NCI-H446 treated with DMSO at 0.1 percent for 48 hours (cell line): ENCODE measurements at places on chromosomes 7 and 10.

DNA sequence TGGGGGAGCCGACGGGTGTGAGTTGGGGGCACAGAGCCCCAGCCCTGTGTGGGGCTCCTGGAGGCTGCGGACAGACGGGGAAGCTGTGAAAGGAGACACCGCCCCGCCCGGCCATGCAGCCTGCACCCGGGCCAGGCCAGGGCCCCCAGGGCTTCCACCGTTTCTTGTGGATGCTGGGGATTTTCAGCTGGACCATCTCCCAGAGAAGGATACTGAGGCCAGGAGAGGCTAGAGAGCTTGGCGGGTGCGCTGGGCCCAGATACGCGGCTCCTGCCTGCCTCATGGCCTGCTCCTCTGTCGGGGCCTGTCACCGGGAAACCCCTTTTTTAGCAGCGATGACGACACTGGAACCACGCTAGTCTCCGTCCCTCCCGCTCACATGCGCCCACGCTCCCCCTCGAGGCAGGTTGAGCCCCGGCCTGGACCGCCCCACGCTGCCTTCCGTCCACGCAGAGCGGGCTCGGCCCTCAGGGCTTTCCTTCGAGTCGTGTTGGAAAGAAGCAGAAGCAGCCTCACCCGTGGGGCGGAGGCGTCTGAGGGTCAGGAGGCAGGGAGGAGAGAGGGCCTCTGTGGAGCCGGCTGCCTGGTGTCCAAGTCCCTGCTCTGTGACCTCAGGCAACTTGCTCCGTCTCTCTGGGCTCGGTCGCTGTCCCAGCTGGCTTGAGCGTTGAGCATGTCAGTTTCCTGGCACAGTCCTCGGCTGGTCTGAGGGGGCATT is 11.7 kb downstream of the TMEM184A start:
- DNase-seq: no peak

- DNase-seq: no peak
These were observed 26.0 kb downstream of the SDK1 start for GRCh38 chr7:3327099-3327498.

- no peak for DNase-seq
These were observed 17.8 kb downstream of the CH25H start for GRCh38 chr10:89189211-89189734.

DNA sequence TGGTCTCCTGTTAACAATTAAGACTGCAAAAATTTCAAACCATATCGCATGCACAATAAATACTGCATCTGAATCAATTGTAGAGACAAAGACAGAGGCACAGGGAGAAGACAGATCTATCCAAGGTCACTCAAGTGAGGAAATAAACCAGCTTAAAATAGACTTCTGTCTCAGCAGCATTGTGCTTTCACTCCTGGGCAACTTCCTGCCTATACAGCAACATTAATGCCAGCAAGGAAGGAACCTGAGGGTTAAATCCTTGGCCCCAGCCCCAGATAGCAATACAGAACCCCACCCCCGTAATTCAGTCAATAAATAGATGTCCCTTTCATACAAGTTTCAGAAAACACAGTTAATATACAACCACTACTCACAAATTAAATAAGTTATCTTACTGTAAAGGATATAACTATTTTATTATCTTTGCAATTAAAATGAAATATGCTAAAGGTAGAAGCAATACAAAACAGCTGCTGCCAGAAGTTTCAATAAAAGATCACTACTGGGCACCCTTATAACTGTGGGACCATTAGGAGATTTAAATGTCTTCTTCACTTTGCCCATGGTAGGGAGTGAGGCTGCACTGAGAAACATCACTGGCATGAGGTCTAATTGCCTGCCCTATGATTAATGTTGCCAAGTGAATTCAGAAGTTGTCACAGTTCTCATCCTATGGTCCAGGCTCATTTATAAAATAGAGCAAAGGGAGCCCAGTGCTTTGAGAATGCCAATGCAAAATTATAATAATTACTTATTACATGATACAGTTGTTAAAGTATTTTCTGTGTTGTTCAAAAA is 49.4 kb downstream of the CAV1 start:
- DNase-seq: no peak

DNA sequence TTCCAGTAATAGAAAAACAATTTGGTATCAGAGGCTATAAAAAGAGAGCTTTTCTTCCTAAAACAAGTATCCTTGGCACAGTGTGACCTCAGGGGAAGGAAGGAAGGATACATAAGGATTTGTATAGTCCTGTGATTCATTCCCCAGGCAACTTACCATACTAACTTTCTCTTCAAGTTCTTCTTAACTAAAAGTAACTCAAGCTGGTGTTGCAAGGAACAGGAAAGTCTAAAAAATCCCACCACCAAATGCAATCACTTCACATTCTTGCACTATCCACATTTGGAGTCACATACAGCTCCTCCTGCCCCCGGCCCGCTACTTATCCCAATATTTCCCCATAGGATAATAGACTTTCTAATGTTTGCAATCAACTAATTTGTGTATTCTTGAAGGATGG is 84.8 kb downstream of the PRKAG2 start:
- DNase-seq: no peak

DNA sequence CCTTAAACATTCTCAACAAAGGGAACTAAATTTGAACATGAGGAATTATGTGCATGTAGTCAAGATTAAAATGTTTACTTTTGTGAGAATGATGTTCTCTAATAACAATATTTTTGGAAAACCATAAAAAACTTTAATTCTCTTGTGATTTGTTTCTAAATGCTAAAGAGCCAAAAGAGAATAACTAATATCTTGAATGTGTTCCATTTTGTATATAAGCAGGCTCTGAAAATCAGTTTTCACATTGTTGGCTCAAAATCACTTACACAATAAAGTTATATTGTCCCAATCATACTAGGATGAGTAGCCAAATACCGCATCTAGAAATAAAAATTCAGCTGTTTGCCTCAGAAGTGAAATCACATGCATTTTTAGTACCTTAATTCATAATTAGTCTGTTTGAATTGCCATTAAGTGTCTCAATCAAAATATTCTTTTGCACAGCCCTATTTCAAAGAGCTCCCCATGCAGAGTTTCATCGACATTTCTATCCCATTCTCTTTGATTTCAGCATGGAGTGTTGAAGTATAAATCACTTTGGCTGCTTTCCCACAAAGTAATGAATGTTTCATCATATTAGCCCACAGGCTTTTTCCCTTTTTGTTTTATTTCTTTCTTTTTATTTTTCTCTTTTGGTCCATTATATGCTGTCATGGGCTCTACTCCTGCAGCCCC is 420.3 kb upstream of the POM121L12 start:
- DNase-seq: no peak

DNA sequence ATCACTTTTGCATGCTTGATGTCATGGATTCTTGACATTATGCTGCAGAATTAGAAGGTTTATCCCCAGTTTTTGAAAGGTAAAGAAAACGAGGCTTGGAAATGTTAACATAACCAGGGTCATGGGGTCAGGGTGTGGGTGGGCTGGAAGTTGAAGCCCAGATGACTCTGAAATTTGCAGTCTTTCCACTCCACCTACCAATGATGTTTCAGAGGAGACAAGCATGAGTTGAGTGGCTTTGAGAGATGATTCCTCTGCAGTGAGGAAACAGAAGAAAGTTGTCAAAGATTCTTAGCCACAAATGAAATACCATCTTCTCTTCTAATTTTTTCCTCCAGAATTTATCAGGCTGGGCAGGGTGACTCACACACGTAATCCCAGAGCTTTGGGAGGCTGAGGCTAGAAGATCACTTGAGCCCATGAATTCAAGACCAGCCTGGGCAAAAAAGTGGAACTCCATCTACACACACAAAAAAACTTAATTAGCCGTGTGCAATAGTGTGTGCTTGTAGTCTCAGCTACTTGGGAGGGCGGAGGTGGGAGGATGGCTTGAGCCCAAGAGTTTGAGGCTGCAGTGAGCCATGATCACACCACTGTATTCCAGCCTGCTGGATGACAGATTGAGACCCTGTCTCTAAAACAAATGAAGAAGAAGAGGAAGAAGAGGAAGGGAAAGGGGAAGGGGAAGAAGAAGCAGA is 239.1 kb upstream of the AUTS2 start:
- no peak for DNase-seq

DNA sequence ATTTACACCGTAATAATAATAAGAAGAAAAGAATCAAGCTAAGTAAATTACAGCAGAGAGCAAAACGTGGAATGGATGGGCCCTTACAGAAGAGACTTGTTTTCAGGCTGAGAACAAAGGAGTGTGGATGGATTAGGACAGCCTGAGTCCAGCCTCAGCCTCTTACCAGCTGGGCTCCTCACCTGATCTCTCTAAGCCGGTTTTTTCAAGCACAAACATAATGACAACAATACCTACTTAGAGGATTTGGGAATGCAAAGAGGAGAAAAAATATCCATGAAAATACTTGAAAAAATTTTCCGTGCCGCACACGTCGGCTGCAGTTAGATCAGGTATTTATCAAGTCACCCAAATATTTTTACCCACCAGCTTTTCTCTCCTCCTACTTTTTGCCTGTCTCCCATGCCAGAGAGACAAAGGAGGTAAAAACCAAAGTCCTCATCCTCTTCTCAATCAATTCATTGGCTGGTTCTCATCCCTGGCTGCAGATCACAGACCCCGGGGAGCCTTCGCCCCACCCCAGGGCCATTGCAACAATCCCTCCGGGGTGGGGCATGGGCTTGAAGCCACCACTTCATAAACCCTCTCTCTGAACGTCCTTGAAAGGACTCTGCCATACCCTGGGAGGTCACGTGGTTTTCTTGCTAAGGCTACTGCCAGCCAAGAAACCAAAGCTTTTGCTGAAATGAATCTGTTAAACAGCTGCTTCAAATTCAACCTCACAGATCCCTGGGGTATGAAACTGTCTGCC is 29.7 kb upstream of the GTF2I start:
- DNase-seq: no peak

- DNase-seq: no peak
These were observed 81.7 kb downstream of the DLG5 start for GRCh38 chr10:77844713-77845445.

DNA sequence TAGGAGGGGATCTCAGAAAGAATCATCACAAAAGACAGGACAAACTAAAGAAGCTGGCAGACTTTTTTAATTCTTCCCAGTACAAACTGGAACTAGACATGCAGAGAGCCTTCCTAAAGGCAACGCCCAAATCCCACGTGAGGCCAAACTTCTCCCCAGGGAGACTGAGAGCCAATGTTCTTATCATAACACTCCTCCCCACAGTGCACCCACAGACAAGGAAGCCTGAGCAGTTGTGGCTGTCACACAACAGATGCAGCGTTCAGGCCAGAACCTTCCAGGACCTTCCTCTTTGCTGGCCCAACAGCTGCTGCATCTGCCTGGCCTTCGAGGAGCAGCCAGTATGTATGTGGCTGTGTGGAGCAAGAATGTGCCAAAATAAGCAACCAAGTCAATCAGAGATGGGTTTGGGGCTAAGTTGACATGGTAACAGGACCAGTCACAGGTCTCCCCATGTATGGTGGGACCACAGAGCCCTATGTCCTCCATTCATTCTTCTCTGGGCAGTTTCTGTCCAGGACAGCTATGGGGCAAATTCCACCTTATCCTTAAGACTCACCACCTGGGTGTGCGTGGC is 34.9 kb downstream of the SRPK2 start:
- no peak for DNase-seq

DNA sequence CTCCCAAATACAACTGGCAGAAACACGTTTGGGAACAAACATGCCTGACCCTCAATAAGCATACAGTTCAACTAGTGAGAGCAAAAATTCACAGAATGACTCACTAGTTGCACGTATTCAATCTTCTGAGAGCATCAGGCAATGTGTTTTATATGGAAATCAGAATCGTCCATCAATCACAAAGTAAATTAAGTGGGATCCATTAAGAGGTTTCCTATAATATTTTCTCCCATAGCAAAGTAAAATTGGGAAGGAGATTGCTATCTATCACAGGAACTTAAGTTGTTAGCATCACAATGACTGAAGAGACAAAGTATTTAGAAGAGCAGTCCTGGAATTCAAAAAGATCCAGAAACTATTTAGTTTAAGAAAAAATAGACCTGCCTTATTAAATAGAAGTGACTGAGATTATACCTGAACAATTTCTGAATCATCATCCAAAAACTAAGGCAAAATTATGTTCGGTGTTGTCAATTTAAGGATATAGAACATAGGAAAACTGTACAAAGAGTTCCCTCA is 28.3 kb downstream of the INHBA start:
- no peak for DNase-seq

GRCh38 chr10:20995123-20995987 is 98.2 kb upstream of the NEBL start:
- DNase-seq: no peak

DNA sequence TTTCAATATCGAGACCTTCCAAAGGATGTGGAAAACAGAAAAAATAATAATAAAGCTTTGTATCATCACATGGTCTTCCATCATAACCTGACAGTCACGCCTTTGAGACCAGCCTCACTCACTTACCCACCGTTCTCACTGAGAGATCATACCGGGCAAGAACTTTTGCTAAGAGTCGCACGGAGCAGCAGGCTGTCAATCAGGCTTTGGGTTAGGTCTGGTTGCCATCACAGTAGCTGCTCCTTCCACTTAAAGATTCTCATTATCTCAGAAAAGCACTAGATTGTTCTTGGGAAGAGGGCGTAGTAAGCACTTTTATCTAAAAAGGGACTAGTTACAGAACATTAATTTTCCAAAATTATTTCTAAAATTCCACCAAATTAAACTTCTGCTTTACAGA is 2.0 kb downstream of the RELN start:
- DNase-seq: no peak

GRCh38 chr10:3834404-3834803 is 49.4 kb upstream of the KLF6 start:
- no peak for DNase-seq

GRCh38 chr10:119358567-119358966 is 151.2 kb downstream of the GRK5 start:
- DNase-seq: no peak

DNA sequence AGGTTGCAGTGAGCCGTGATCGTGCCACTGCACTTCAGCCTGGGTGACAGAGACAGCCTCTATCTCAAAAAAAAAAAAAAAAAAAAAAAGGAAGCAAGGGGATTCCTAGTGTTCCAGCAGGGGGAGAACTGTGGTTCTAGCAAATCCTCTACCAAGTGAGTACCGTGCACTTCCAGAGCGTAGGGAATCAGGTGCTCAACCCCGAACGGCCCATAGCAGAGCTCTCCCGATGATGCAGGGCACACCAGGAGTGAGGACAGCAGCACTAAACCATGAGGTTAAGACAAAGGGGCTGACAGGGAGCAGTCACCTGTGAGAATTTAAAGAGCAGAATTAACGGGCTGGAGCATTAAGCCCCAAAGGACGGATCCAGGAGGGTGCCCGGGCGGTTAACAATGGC is 173.6 kb downstream of the PTPRN2 start:
- DNase-seq: no peak

GRCh38 chr7:153091477-153091876 is 331.9 kb downstream of the ACTR3B start:
- no peak for DNase-seq

- DNase-seq: no peak
These were observed 41.7 kb downstream of the C10orf90 start for GRCh38 chr10:126628746-126629145.

DNA sequence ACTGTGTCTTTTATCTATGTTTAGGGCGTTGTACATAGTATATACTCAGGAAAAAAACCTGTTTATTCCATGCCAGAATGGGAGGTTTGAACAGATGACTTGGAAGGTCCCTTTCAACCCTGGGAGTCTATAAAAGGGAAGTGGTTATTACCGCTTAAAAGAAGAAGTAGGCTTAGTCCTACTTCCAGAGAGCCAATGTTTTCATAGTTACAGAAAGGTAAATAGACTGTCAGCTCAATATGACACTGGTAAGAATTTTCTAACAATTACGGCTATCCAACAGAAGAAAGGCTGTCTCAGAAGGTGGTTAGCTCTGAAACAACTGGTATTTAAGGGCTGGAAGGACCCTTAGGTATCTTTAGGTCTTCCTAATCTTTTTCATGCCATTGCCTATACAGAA is 1.1 kb upstream of the TFAM start:
- no peak for DNase-seq

- no peak for DNase-seq
These were observed 32.4 kb downstream of the CRHR2 start for GRCh38 chr7:30649717-30650420.
